ENCODE measurements at places on chromosomes 6 and 20. TPM values are rescaled to one million over a fixed set of nuclear protein-coding genes. Genes with fewer than 3 reads are reported as not detected.
A peak's percentile ranks its signal among the peaks of the same experiment; 100 is the strongest.

DNA sequence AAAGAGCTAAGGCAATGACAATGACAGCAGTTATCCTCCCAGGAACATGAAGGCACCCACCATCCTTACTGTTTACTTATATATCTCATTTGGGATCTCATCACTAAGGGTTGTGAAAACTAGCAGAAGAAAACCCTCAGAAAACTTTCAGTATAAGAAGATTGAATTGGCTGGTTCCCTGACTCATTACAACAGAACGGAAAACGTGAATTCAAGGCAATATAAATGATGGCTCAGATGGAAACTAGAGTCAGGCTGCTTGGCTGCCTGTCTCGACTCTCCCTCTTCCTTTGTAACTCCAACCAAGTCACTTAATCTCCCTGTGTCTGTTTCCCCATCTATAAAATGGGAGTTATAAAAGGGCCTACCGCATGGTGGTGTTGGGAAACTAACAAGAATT, 387.1 kb upstream of the JARID2 start:
- peak; percentile 73 for DNase-seq

DNA sequence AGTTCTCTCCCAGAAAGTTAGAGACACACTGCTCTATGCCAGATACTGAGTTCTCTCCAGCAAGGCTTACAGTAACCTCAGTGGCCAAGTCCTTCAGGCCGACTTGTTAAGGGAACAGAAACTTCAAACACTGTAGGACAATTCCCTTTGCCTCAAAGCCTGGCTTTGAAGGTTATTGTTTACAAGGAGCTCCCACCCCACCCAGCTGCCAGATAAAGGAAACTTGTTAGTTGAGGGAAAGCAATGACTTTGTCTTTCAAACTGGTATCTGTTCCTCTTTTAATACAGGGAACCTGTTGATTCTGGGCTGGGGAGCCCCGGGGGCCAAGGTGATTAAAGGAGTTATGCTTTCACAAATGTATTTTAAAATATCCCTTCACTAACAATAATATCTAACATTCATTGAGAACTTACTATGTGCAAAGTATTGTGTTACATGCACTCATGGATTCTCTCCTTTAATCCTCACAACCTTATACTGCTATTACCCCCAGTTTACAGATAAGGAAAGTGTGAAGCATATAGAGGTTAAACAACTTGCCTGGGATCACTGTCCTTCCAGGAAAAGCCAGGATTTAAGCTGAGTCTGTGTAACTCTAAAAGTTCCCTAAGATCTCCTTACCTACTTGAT, 27.6 kb upstream of the CDKN1A start:
- peak; percentile 72 for DNase-seq

DNA sequence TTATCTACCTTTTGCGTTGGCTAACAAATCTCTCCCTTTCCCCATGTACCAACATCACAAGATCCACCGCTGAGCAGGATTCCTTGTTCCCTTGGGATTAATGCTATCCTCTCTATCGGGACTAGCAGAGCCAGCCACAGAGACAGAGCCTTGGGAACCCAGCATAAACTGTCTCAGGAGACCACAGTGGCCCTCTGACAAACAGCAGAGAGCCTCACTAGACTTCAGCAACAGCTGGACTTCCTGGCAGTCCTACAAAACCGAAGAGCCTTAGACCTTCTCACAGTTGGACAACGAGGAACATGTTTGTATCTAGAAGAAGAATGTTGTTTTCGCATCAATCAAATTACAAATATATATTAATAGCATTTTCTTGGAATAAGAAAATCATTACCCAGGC, 39.6 kb upstream of the POU5F1 start:
- peak; percentile 35 for DNase-seq

DNA sequence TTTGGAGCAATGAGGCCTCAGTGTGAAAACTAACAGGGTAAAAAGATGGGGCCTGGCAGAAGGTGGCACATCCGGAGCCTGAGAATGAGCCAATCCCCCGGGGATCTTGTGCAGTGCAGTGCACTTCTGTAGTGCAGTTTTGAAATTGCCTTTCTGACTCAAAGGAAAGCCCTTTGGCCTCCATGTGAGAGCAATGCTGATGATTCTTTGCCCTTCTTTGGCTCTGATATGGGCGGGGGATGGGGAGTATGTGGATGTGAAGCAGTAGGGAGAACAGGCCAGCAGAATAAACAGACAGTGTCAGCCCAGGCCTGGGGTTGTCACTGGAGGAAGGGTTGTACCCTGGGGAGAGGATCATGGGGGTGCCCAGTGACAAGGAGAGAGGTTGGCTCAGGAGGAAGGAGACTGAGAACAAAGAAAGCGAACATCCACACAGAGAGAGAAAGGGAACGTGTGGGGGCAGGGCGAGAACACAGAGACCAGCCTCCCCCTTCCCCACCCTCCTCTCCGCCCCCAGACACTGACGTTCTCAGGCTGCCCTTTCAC, 351.2 kb downstream of the CDC5L start:
- no peak for DNase-seq

- DNase-seq: no peak
Observed at GRCh38 chr20:10330071-10330470, 104.0 kb downstream of the MKKS start.

The ENPP4 gene
- total RNA-seq: 35.4 TPM

The PLAGL1 gene
- total RNA-seq: 105 TPM

The DEF6 gene
- 6.1 TPM for total RNA-seq

The MAFB gene
- total RNA-seq: 6.3 TPM

The PSMA7 gene
- total RNA-seq: 227 TPM

The CCN6 gene
- total RNA-seq: 0.09 TPM
